Breast epithelium (tissue), 4 donors: ENCODE measurements at places on chromosomes 2 and 18. TPM values are rescaled to one million over a fixed set of nuclear protein-coding genes. Genes with fewer than 3 reads are reported as not detected.

Gene LIMS3
- 1.6 TPM for total RNA-seq

- DNase-seq: no peak
These were observed 155.9 kb downstream of the RAB3GAP1 start for GRCh38 chr2:135208016-135208415.

DNA sequence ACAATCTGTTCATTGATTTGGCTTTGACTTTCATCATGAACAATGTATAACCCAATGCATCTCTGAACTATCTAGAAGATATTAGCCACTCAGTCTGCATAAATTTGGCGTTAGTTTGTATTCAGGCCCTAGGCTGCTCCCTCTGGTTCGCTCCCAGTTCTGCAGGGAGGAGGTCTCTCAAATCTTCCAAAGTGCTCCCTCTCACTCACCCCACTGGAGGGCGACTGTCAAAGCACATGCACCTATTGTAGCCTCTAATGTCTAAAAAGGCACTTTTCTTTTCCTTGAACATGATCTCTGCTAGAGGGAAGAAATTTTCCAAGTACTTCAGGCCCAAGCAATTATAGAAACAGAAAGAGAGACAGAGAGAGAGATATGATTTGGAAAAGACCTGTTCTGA lies 291.5 kb downstream of the TDRD15 start:
- no peak for DNase-seq

DNA sequence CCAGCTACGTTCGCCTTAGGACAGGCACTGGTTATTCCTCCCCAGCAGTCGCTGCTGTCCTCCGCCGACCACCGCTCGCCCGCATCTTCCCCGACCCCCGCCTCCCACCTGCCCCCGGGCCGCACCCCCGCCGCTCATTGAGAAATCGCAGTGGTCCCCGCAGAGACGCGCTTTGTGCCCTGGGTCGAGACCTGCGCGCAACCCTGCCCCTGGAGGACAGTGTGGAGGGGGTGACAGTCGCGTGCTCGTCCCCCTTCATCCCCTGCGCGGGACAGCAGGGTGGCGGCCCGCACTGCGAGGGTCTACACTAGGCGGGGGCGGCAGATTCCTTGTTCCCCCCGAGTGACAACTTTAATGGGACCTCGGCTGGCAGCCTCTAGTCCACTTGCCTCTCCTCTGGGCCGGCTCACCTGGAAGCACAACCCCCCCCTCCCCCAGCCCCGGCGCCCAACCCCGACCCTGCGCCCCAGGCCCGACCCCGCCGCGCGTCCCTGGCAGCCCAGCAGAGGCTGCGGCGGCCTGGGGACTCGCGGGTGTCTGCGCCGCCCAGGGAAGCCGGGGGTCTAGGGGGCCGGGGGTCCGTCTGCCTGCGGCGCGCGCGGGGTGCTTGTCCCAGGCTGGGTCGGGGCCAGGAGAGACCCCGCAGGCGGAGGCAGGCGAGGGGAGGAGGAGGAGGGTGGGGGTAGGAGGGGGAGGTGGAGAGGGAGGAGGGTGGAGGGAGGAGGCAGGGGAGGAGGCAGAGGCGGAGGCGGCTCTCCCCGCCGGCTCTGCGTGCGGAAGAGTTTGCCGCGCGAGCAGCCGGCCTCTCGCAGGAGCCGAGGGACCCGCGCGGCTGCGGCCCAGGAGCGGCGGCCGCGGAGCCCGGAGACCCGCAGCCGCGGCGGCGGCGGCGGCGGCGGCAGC lies at the start of gene NPAS2:
NPAS2 (plus strand) TSS at position 770 of the 903 bp plus-strand sequence. CDS start 84,616 bp downstream, outside the sequence.
- peak; percentile 30 for DNase-seq

Gene CCDC85A
- 11.5 TPM for total RNA-seq

Gene EFR3B
- 0.98 TPM for total RNA-seq

- DNase-seq: no peak
These were observed 18.6 kb downstream of the SF3B1 start for GRCh38 chr2:197416268-197416667.

Gene METTL21A
- total RNA-seq: 12.4 TPM

DNA sequence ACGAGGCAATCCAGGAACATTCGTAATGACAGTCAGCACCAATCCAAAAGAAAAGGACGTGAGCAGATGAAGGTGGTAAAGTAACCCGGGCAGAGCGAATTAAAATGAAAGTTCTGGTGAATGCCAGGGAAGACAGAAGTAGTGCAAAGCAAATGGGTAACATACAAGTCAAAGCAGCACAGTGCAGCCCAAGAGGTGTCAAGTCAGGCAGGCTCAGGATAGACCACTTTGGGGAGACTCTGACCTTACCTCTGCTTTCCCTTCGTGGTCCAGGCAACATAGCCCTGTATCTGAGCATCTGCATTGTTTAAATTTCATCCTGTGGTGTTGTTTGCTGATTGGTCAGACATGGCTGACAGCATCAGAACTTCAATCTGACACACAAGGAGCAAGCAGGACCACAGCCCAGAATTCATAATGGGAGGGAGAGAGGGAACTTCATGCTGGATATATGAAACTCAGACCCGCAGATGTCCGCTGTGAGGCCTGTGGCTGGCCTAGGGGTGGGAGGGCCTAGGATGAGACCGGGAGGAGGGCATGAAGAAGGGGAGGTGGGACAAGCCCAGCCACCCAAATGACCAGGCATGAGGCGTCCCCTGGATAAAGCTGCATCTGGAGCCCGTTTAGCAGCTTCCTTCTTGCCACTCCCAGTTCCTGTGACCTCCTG lies 285.7 kb downstream of the TCF4 start:
- DNase-seq: no peak

Gene ABCG8
- total RNA-seq: 0.15 TPM

GRCh38 chr2:130766037-130766436 lies 10.7 kb downstream of the AMER3 start:
- DNase-seq: no peak

GRCh38 chr2:177148477-177149154 lies 64.0 kb upstream of the HNRNPA3 start:
- peak; percentile 75 for DNase-seq

GRCh38 chr2:158953454-158953853 lies 15.0 kb upstream of the TANC1 start:
- no peak for DNase-seq

Gene RAPH1
- total RNA-seq: 66.9 TPM

- DNase-seq: peak; percentile 16
These were observed 75.3 kb downstream of the INHBB start for GRCh38 chr2:120421126-120421829.

- no peak for DNase-seq
These were observed 550 bp upstream of the MALL start for GRCh38 chr2:110116033-110116710.
